ENCODE measurements at places on chromosomes 5 and 9.

GRCh38 chr5:75668445-75668844, 48.8 kb downstream of the POC5 start:
- DNase-seq: no peak

GRCh38 chr5:94707359-94707758, 88.9 kb downstream of the SLF1 start:
- no peak for DNase-seq

DNA sequence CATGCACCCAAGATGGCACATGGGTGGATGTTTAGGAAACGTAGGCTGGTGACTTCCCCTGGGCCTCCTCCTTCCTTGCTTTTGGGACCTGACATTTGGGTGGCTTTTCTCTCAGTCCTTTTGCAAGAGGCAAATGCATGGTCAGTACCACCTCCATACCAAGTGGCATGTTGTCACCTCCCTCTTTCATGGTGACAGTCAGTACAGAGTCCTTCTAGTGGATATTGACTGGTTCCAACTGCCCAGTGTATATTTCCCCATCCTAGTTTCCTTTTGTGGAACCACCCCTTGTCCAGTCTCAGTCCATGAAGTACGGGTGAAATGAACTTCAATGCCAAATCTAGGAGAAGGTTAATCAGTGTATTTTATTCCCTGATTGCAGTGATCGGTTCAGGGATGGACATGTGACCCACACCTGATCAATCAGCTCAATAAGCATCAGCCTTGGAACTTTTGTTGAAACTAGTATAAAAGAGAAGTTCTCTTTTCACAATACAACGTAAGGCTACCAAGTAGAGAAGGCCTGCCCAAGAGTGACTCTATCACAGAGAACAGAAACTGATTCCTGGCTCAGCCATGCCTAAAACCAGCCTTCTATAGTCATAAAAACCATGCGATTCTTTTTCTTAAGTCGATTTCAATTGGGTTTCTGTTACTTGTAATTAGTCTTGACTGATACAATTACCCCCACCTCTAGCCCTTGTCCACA, 143.4 kb upstream of the KLF9 start:
- no peak for DNase-seq

- DNase-seq: no peak
These were observed 201.7 kb upstream of the PTGER4 start for GRCh38 chr5:40477856-40478546.

DNA sequence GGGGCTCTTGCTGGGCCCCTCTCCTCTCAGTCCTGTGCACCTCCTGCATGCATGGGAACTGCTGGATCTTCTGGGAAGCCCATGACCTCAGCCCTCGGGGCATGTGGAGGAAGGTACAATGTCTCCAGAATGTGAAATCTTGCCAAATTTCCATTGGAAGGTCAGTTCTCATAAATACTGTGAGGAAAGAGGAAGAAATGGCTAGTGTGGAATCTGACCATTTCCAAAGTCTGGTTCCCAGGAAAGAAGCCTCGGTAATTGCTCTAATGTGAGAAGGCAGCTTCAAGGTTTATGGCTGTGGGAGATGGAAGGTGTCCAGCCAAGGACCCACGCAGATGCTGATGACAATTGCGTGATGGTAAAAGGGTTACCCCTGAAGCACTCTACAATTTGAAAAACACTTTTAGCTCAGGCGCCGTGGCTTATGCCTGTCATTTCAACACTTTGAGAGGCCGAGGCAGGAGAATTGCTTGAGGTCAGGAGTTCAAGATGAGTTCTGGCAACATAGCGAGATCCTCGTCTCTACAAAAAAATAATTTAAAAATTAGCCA, 8.1 kb upstream of the IL17B start:
- no peak for DNase-seq

DNA sequence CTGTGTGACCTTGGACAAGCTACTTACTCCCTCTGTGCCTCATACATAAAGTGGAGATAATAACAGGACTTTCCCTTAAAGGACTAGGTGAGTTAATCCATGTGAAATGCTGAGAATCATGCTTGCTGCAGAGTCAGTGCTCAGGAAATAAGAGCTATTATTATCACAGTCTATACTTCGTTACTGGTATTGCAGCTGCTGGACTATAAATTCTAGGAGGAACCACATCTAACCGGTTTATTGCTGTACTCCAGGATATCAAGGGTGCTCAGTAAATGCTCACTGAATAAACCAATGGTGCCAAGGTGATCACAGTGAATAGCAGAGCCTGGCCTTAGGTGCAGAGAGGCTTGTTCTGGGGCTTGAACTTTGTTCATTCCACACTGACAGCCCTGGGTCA, 69.3 kb downstream of the HSPA4 start:
- no peak for DNase-seq

DNA sequence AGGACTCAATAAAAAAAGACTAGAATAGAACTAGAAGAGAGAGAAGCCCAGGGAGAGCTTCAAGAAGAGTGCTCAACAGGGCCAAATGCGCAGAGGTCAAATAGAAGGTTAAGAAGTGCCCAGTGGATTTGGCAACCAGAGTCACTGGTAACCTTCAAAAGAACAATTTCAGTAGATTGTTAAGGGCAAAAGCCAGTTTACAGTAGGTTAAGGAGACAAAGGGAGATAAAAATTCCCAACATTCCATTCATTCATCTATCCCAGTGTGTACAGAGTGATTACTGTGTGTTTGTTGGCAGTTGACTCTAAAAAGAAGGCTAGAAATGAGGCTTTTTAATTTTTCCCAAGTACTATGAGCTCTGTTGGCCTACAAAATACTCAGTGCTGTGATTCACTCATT, 69.4 kb downstream of the RIGI start:
- DNase-seq: no peak

DNA sequence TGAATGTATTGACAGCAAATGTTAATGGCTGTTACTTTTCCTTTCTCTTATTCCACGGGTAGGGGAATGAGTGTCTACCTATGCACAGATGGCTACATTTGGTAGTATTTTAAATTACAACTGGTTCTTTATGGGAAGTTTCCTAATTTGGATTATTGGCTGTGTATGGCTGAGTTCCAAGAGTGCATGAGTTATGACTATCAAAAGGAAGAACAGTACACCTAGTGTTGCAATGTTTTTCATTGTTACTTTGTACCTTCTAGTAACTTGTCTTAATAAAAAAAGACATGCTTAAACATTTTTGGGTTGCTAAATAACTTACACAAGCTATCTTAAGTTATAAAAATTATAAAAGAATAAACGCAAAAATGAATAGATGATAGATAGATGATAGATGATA, 35.8 kb upstream of the MAMDC2 start:
- DNase-seq: no peak

DNA sequence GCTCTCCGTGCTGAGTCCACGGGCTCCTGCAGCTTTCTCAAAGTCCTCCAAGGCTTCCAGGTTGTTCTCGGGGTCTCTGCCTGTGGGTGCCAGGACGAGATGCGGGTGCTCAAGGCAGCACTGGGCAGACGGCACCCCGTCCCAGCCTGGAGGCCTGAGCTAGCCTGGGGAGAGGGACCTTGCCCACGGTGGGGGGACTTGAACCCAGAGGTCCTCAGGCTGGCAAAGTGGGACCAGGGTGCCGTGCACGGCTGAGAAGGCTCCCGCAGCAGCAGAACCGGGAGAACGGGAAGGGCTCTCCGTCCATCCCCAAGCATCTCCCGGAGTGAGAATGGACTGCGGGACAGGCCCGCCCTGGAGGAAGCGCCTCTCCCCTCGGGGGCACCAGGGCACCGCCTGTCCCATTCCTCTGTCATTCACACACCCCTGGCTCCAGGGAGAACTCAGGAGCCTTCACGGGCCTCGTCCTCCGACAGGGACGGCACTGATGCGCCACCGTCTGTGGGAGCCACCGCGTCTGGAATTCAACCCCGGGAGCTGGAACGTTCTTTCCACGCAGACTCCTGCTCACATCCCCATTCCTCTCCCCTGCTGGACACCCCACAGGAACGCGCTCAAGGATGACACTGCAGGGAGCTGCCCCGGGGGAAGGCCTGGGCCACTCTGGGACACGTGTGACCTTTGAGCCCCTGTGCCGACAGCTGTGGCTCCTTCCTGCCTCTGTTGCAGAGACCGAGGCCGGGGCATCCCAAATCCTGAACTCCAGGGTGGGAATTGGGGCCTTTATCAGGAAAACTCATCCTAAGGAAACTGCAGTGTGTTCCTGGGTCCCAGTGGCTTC, 16.3 kb upstream of the OBP2B start:
- no peak for DNase-seq

- no peak for DNase-seq
These were observed 171.4 kb downstream of the MCTP1 start for GRCh38 chr5:95113489-95113888.

- no peak for DNase-seq
These were observed 20.8 kb downstream of the TMEM245 start for GRCh38 chr9:109098960-109099308.

DNA sequence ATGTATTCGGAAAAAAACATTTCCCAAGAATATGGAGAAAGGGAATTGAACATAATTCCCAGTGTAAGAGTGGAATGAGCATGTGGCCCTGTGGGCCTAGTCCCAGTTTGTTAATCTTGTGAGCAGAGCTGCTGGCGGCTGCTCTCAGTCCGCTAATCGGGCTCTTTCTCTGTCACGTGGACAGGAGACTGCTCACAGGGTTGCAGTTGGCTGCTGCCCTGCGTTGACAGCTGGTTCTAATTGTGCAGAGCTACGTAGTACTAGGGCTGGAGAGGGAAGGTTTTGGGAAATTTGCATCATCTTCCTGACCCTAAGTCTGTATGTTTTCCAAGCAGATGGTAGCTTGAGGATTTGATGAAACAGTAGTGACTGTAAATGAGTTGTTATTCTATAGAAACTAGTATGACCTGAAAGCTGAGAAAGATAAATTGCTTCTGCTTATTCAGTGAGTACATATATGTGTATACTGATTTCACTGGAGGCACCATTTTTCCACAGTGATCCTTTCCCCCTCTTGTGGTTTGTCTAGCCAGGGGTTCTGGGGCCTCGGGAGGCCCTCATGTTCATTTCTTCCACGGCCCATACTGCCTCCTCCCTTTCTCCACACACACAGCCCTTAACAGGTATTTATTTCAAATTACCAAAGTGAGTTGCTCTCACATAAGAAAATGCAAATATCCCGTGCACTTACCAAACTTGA, 100.6 kb downstream of the ANGPTL2 start:
- DNase-seq: no peak

GRCh38 chr9:124334568-124335319, 77.0 kb downstream of the NEK6 start:
- DNase-seq: no peak

GRCh38 chr9:5511935-5512580, 1.7 kb downstream of the PDCD1LG2 start:
- DNase-seq: no peak

GRCh38 chr9:33785914-33786313, 9.4 kb upstream of the PRSS3 start:
- no peak for DNase-seq

DNA sequence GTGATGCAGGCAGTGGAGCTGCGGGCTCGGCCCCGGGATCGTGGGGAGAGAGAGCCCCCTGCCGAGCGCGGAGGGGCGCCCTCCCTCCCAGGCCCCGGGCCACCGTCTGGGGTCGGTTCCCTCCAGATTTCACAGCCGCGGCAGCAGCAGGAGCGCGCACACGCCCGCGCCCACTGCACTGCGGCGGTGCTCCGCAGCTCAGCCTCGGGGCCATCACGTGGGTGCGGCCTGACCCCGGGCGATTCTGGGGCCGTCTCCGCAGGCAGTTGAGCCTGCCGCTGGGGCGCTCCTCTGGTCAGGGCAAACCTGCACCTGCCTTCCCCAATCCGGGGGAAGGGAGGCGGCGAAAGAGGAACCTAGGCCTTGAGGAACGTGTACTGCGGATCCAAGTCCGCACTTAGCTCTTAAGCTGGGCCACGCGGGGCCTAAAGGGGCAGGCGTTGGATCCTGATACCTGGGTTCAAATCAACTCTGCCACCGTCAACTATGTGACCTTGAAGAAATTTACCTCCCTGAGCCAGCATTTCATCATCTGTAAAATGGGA, 9.4 kb upstream of the DELE1 start:
- no peak for DNase-seq

All from cerebellar nuclear complex (tissue), 1 donor.